ENCODE measurements at places on chromosomes 4 and X. TPM values are rescaled to one million over a fixed set of nuclear protein-coding genes. Genes with fewer than 3 reads are reported as not detected.

The SMIM43 gene
- 0.79 TPM for polyA plus RNA-seq

The CFAP99 gene
- polyA plus RNA-seq: 1.5 TPM

The TAB3 gene
- polyA plus RNA-seq: 28.6 TPM

The TMEM47 gene
- 38.2 TPM for polyA plus RNA-seq

The CENPVL2 gene
- 0.22 TPM for polyA plus RNA-seq

The ODAPH gene
- polyA plus RNA-seq: 0.29 TPM

The GPR173 gene
- polyA plus RNA-seq: 25.9 TPM

GRCh38 chr4:153243468-153243867, 39.2 kb downstream of the TRIM2 start:
- DNase-seq: no peak

GRCh38 chr4:93855926-93856325, 27.4 kb downstream of the ATOH1 start:
- no peak for DNase-seq

DNA sequence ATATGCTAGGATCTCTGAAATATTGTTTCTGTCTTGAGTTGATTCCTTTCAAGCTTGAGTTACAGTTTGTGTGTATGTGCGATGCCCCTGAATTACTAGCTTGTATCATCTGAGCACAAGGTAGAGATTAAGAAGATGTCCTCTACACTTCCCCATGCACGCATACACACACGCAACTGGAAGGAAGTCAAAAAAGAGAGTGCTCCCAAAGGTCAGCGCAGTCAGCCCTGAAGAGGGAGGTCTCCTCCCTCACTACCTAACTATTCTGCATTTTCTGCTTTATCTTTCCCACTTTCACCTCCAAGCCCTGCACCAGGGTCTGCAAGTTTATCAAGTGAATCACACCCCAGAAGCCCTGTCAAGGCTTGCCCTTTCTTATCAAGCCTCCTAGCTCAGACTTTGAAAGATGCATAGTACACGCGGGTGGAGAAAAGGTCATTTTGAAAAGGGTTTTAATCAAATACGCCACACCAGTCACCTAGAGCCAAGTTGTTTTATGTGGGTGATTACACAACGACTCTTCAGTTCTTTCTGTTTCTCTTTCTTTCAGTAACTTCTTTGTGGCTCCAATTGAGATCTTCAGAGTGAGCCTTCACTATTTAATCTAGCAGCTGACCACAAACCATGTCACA, 127.7 kb downstream of the ASB9 start:
- DNase-seq: no peak

GRCh38 chr4:87019246-87019791, 84.5 kb downstream of the AFF1 start:
- DNase-seq: no peak

GRCh38 chr4:117014236-117014635, 71.1 kb downstream of the TRAM1L1 start:
- DNase-seq: no peak

GRCh38 chr4:107991945-107992630, 2.4 kb downstream of the HADH start:
- DNase-seq: no peak

- no peak for DNase-seq
Observed at GRCh38 chr4:148831945-148832344, 389.7 kb upstream of the NR3C2 start.
